Urinary bladder (tissue), 4 donors: ENCODE measurements at places on chromosomes 11 and 22. TPM values are rescaled to one million over a fixed set of nuclear protein-coding genes. Genes with fewer than 3 reads are reported as not detected.

The ANKK1 gene
- total RNA-seq: 0.16 TPM

The SLC5A4 gene
- total RNA-seq: 3.4 TPM

The MS4A3 gene
- total RNA-seq: 0.69 TPM

The POGLUT3 gene
- 104 TPM for total RNA-seq

The LRRC74B gene
- not detected for total RNA-seq

The YPEL4 gene
- 1.7 TPM for total RNA-seq

The MUC15 gene
- 5.8 TPM for total RNA-seq

The OR9Q2 gene
- not detected for total RNA-seq
